ENCODE measurements at places on chromosomes 2 and 18. TPM values are rescaled to one million over a fixed set of nuclear protein-coding genes. Genes with fewer than 3 reads are reported as not detected.

Gene AGXT
- not detected for total RNA-seq

DNA sequence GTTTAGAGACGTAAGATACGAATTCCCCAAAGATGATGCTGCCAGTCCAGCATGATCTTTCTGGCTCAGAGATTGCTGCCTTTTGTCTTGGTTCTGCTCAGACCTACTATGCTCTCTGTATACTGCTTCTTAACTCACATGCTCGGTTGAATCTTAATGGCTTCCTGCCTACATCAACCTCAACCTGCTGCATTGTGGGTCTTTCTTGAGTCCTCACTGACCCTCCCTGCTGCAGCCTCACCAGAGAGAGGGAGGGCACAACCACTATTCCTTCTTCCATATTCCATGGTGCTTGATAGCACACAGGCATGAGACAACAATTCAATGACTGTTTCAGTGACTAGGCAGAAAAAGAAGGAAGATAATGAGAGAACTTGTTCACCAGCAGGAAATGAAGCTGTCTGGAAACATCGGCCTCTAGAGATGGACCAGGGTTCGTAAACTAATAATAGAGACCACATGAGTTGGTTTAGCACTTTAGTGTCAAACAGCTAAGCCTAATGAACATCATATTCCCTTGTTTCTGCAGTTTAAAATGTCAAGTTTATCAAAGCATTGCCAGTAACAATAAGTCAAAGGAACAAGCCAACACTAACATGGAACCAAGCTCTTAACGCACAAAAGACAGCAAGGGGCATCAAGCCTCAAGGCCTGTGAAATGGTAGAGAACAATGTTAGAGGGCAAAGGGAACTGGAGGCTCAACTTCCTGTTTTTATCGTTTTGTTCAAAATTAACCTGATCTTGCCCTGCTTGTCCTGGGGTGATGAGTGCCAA, 333.9 kb downstream of the PDE11A start:
- H3K4me3 ChIP-seq = no peak overlapping the region
- no peaks in the 10 kb centered on the region for H3K4me1 ChIP-seq
- H3K27ac ChIP-seq = no peak overlapping the region
- no peak for DNase-seq

- H3K27me3 ChIP-seq = no peaks in the 10 kb centered on the region
- DNase-seq = no peak
- no peaks in the 10 kb centered on the region for H3K36me3 ChIP-seq
- H3K4me1 ChIP-seq = no peaks in the 10 kb centered on the region
Measured at GRCh38 chr2:98446850-98447249, 2.2 kb downstream of the INPP4A start.

- no peak for DNase-seq
- H3K27me3 ChIP-seq = no peaks in the 10 kb centered on the region
- no peak overlapping the region for H3K4me3 ChIP-seq
- no peaks in the 10 kb centered on the region for H3K36me3 ChIP-seq
- no peak overlapping the region for H3K27ac ChIP-seq
Measured at GRCh38 chr18:34718610-34719009, 8.5 kb downstream of the DTNA start.

GRCh38 chr18:23276451-23276850, 141.2 kb downstream of the CABLES1 start:
- no peaks in the 10 kb centered on the region for H3K4me1 ChIP-seq
- no peaks in the 10 kb centered on the region for H3K27me3 ChIP-seq
- no peak overlapping the region for H3K27ac ChIP-seq
- DNase-seq = no peak
- H3K4me3 ChIP-seq = no peak overlapping the region
- peaks cover 12% of the 10 kb centered on the region for H3K36me3 ChIP-seq

GRCh38 chr18:62023536-62023935, 130.7 kb upstream of the RNF152 start:
- H3K4me1 ChIP-seq = no peaks in the 10 kb centered on the region
- DNase-seq = no peak
- H3K4me3 ChIP-seq = no peak overlapping the region
- H3K36me3 ChIP-seq = no peaks in the 10 kb centered on the region
- H3K27me3 ChIP-seq = no peaks in the 10 kb centered on the region

Gene SERPINB2
- not detected for total RNA-seq

DNA sequence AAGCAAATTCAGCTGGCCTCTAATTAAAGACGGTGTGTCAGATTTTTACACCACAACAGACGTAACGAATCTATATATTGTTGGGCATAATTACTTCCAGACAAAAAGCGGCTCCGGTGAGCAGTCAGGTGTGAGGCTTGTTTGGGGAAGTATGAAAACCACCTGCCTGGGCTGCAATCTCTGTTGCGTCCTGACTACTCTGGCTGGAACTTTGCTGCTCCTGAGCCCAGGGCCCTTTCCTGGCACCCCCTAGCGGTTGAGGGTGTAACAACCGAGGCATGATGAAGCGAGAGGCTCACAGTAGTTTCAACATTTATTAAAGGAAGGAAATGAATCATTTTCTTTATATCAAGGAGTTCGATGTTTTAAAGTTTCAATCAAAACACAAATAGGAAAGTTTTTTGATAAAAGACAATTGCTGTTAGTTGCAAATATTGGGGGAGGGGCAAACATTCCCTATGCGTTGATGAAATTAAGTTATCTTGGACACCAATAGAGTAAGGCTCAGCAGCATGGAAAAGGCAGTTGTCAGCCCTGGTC, 10.6 kb upstream of the ITGB6 start:
- H3K27ac ChIP-seq = no peak overlapping the region
- no peaks in the 10 kb centered on the region for H3K4me1 ChIP-seq
- DNase-seq = peak; percentile 38

GRCh38 chr18:79164706-79165105, 95.5 kb downstream of the ATP9B start:
- no peak overlapping the region for H3K4me3 ChIP-seq
- no peak for DNase-seq
- H3K4me1 ChIP-seq = no peaks in the 10 kb centered on the region
- no peaks in the 10 kb centered on the region for H3K27me3 ChIP-seq

GRCh38 chr18:61199171-61199848, 133.9 kb upstream of the CDH20 start:
- H3K4me3 ChIP-seq = no peak overlapping the region
- H3K4me1 ChIP-seq = no peaks in the 10 kb centered on the region
- no peak for DNase-seq

GRCh38 chr18:70468861-70469547, 180.2 kb downstream of the SOCS6 start:
- H3K4me1 ChIP-seq = no peaks in the 10 kb centered on the region
- no peak overlapping the region for H3K4me3 ChIP-seq
- H3K27me3 ChIP-seq = no peaks in the 10 kb centered on the region
- no peaks in the 10 kb centered on the region for H3K36me3 ChIP-seq
- H3K27ac ChIP-seq = no peak overlapping the region

DNA sequence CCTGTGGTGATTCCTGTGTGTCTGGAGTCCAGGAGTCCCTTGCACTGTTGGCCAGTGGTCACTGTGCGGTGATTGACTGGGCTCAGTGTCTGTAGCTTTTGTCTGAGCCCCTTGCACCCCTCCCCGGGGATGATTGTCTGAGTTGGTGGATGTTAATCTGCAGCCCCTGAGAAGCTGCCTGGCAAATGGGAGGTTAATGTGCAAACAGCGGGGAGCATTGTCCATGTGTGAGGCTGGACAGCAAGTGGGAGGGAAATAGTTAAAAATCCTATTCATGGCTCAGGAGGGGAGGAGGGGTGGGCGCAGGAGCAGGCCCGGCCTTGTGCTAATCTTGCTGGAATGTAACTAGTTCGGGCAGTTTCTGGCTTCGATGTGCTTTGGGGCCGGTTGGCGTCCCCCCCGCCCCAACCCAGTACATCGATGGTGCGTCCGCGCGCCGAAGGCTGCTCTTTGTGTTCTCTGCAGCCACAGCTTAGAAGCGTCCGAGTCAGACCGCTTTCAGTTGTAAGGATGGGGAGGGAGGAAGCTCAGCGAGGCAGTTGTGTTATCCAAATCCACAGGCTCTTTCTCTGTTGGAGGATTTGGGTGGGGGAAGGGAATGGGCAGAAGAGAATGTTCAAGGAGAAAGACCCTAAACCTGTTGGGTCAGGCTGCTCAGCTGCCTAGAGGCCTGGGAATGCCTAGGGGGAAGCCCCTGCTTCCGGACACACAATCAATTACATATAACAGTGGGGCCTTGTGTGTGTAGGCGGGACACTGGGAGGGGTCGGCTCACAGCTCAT, 71.8 kb downstream of the TGOLN2 start:
- H3K4me1 ChIP-seq = peaks cover 78% of the 10 kb centered on the region
- peak overlapping the region; percentile 79 for H3K27ac ChIP-seq
- H3K4me3 ChIP-seq = peak overlapping the region; percentile 15
- H3K27me3 ChIP-seq = no peaks in the 10 kb centered on the region
- no peaks in the 10 kb centered on the region for H3K36me3 ChIP-seq
- no peak for DNase-seq

DNA sequence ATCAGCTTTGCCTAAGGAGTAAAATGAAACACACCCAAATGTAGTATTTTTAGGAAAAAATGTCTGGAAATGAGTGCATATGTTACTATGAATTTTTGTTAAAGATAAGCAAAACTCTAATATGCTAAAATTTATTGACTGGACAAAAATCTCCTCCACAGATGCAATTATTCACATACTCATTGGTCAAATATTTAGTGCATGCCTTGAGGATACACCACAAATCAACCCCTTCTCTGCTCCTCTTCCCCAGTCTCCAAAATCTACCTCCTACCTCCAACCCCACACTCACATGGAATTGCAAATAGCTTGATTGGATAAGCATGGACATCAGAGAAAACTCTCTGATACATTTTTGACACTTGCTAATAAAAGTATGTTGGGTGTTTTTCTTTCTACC, 95.6 kb upstream of the CDC42EP3 start:
- no peaks in the 10 kb centered on the region for H3K36me3 ChIP-seq
- H3K27me3 ChIP-seq = no peaks in the 10 kb centered on the region
- H3K27ac ChIP-seq = no peak overlapping the region
- H3K4me3 ChIP-seq = no peak overlapping the region
- peaks cover 52% of the 10 kb centered on the region for H3K4me1 ChIP-seq
